ENCODE measurements at places on chromosomes 6 and 20. TPM values are rescaled to one million over a fixed set of nuclear protein-coding genes. Genes with fewer than 3 reads are reported as not detected.

DNA sequence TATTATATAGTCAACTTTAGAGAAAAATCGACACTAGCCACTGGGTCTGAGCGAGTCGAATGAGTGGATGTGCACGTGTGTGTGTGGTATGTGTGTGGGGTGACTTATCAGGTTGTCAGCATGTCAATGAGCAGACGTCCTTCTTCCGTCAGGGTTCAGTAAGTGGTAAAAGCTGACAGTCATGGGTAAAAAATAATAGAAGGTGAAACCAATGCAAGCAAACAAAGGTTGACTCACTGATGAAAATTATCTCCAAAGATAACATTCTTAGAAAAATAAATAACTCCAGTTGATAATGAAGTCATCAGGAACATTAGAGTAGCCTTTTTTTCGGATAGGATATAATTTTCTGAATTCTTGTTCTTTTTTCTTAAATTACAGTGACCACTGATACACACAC, 243.8 kb upstream of the FOXQ1 start:
- DNase-seq: no peak

- peak; percentile 62 for DNase-seq
Observed at GRCh38 chr6:135346747-135347146, 150.8 kb downstream of the AHI1 start.

DNA sequence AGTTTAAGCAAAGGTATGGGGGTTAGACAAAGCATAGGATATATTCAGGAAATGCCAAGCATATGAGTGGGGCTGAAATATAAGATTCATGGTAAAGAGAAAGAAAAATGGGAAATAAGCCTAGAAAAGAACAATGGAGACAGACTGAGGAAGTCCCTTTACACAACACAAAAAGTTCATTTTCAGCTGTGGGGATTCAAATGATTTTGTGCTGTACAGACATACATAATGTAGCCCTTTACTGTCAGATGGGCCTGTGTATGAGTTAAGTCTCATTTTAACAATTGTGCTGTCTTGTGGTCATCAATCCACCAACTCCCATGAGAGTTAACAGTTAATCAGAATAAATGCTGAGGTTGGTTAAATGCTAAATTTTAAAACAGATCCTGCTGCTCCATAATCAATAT, 37.2 kb downstream of the REV3L start:
- no peak for DNase-seq

DNA sequence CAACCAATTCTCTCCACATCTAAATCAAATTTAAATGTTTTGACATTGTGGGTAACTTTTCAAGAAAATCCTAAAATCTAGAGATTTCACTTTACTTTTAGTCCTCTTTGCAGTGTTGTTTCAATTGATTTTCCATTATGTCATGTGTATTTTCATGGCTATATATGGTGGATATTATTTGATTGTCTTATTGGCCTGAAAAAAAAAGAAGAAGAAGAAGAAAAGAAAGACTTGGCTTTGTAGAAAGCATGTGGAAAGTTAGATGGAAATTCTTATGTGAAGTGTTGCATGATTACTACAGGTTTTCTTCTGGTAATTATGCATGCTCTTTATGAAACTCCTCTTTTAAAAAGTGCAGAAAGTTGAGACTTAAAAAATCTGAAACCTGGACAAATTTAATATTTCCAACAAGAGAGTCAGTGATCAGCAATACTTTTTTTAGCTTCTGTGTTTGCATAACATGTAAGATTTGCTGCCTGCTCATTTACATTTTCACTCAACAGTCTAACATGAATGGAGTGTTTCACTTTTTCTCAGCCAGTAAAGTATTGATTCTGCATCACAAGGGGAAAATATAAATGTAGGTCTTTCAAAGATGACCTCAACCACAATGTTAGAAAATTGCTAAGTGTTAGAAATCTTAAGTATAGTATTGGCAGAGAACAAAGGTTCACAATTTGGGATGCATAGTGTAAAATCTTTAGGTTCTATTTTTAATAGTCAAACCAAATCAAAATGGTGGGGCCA, 438.7 kb downstream of the BCKDHB start:
- DNase-seq: no peak

- DNase-seq: no peak
Observed at GRCh38 chr6:28897369-28897745, 26.4 kb downstream of the TRIM27 start.

- DNase-seq: no peak
Observed at GRCh38 chr6:124995645-124996325, 33.5 kb downstream of the RNF217 start.

DNA sequence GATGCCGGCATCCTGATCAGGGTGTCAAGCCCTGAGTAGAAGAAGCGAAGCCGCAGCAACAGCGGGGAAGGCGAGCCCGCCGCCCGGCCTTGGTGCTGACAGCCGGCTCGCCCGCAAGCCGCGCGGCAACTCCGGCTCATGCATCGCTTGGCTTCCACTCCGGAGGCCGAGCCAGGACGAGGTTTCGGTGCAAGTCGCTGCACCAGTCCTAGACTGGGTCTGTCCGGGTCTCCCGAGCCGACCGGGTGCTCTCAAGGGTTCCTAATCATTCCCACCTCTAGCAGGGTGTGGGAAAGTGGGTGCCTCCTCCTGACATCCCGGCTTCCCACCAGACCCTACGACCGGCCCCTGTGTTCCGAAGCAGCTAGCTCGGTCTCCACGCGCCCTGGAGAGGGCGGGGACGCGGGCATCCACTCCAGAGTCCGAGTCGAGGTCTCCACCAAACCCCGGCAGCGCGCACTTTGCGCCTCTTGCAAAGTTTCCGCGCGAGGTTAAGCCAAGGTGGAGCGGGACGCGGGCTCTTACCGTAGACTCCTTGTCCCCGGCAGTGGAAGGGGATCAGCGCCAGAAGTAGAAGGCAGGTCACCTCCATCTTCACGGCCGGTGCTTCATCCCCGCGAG, 1.4 kb downstream of the MDGA1 start:
- no peak for DNase-seq

DNA sequence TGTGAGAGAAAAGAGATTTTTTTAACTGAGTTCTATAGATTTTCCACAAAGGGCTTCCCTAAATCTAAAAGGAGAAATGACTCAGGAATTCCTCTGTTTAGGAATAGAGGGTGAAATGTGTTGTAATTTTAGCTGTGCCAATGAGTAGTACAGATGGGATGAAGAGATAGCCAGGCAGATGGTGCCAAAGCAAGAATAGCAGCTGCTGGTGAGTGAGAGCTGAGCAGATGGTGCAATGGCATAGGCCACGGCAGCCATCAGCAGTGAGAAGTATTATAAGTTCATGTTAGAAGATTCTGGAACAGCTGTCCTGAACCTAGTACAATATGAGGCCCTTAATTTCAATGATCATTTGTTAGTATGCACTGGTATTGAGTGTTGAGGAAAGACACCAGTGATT, 40.2 kb upstream of the CRISP1 start:
- DNase-seq: no peak

GRCh38 chr20:43559147-43559987, 540 bp downstream of the SGK2 start:
- DNase-seq: no peak

- DNase-seq: no peak
Observed at GRCh38 chr20:46027245-46027853, 1.7 kb upstream of the SLC12A5 start.

Gene IL17A
- polyA plus RNA-seq: 0.21 TPM

DNA sequence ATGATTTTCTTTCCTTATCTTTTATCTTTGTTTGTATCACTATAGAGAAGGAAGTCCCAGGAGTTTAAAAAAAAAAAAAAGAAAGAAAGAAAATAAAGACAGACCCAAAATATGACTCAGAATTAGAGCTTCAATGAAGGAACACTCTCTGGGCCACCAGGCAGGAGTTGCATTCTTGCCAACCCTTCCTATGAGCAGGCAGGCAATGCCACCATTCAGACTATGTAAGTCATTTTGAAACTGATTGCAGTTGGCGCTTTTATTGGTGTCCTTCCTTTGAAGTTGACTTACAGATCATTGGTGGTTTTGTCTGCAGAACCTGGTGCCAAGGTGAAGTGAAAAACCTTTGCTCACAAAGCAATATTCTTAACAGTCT, 50.3 kb downstream of the MYB start:
- DNase-seq: no peak

GRCh38 chr20:43306837-43307236, 117.1 kb upstream of the PTPRT start:
- DNase-seq: no peak

GRCh38 chr6:2440516-2440915, 195.1 kb upstream of the GMDS start:
- DNase-seq: no peak

Gene HAO1
- polyA plus RNA-seq: 0.02 TPM

- DNase-seq: no peak
Observed at GRCh38 chr20:37598100-37598543, 70.4 kb upstream of the BLCAP start.

DNA sequence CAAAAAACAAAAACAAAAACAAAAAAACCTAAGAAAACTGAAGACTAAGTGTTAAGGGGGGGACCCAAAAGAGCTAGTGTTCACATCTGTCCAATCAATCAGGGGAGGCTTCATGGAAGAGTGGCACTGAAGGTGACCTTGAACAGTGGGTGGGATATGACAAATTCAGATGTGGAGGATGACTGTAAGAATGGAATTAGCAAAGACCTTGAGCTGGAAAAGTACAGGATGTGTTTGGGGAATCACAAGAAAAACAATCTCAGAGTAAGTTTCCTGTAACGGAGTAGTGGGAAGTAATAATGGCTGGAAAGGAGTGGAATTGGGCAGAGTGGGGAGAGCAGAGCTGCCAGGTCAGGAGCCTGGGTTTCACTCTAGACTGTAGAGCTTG, 2.9 kb upstream of the IER3 start:
- DNase-seq: no peak

GRCh38 chr6:136775548-136775947, 16.7 kb downstream of the MAP3K5 start:
- DNase-seq: no peak

Gene KIAA1755
- 5.5 TPM for polyA plus RNA-seq

Gene WDR46
- polyA plus RNA-seq: 68.6 TPM

All from thymus (tissue), 14 donors.